ENCODE measurements at places on chromosomes 5 and 9.

DNA sequence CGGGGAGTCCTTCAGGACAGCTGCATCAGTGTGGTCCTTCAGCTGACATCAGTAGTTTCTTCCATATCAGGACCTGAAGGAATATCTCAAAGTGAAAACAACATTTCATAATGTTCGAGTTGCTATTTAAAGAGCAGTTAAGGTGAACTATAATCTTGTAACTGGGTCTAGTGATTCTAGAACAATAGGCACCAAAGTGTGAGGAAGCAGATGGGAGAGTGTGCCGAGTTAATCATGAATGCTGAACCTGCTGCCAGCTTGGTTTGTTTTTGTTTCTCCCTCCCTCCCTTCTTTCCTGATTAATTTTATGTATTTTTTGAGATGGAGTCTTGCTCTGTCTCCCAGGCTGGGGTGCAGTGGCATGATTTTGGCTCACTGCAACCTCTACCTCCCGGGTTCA, 3.6 kb upstream of the PTGR1 start:
- DNase-seq: no peak

DNA sequence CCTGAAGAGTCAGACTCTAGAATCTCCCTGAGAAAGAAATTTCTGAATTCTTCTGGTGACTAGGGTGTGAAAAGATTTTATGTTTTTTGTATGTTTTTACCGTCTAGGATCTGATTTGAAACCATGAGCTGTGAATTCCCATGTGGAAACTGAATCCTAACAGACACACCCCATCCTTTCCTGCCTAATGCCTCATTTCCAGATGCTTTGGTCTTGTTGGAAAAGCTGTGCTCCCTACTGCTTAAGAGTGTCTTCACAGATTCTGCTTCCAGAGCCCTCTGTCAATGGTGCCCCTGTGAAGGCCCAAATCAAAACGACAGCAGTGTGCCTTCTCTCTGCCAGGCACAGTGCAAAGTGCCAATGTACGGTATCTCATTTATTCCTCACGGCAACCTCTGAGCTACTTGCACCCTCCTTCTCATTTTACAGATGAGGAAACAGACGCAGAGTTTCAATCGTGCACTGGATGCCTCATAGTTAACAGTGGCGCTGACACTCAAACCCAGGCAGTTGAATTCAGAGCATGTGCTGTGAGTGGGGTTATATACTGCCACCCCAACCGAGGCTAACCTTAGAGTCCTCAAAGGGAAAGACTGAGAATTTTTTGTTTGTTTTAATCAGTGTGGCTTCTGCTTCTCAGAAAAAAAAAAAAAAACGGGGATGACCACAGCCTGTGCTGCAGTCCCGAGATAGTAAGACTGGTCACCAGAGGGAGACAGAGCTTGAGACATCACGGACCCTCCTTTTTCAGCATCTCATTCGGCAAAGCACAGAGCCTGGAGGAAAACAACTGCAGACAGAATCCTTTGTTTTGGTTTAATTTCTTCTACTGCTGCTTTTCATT, 188.4 kb downstream of the SNCAIP start:
- DNase-seq: no peak

DNA sequence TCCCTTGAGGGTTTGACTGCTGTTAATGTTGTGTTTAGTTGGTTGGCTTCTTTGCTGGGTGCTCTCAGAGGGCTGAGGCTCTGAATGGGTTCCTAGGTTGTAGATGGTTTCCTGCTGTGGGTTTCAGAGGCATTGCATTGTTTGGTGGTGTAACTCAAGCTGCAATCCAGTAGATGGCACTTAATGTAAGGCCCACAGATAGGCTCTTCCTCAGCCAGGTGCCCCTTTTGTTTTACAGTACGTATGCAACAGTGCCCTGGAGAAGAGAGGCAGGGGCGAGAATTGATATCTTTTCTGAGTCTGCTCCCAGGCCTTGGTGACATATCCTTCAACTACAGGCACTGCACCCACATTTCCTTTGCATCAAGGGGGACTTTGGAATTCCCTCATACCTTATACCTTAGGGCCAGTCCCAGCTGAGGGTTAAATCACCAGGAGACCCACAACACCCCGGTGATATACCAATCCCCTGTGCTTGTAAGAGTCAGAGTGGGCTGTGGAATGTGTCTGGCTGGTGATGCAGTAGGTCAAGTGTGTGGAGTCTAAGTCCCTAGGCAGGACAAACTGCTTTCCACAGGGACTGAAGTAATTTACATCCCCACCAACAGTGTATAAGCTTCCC, 7.0 kb upstream of the UGT3A2 start:
- peak; percentile 1 for DNase-seq

DNA sequence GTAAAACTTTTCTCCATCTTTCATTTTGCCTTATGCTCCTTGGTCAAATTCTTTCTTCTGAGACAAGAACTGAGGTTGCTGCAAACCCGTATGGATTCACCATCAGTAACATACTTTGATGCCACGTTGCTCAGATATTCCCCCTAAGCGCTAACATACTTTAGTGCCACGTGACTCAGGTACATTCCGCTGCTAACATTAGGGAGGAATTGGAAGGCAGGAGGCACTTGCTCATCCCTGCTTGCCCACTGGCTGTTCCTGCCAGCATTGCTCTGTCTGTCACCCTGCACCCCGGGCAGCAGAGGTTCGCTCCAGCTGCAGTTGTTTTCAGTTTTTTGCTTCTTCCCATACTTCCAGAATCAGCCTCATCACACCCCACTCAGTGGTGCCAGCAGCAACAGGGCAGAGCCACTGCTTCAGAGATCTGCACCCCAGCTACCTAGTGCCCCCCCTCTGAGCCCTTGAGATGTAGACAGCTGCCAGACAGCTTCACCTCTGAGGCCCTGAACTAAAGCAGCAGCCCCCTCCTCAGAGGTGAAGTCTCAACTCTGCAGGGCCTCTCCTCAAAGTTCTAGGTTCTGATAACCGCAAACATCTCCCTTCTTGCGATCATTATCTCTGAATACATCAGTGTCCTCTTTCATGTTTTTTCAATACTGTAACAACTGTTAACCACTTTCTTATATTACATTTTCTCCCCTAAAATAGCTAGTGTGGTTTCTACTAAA, 228.0 kb upstream of the KIF2A start:
- no peak for DNase-seq

DNA sequence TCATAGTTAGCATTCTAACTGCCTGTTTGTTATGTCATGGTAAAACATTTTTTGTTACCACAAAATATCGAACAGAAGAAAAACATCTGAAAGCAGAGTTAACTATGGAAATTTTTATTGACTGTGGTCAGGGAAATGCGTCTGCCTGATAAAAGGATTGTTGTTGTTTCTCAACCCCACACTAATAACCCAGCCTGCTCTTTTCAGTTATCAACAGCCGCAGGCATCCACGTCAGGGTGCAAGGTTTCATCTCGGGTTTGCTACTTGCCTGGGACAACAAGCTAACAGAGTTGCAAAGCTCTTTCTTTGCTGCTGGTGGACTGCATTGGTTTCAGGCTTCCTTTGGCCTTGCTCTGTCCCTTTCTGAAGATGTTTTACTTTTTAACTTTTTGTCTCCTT, 969.2 kb downstream of the CDH18 start:
- DNase-seq: no peak

DNA sequence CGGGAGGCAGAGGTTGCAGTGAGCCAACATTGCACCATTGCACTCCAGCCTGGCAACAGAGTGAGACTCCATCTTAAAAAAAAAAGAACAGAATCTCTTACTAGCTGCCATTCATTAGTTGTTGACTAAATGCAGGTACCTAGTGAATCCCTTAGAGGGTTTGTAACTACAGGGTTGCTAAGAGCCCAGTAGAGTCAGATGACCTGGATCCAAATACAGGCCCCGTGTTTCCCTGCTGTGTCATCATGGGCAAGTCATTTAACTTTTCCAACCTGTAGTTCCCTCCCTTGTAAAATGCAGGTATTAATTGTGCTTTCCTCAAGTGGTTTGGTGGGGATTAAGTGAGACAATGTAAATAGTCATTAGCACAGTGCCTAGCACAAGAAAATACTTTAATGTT, 32.8 kb downstream of the PLAC8L1 start:
- no peak for DNase-seq

GRCh38 chr9:121350993-121351561, 19.0 kb downstream of the STOM start:
- DNase-seq: no peak

GRCh38 chr5:136981936-136982335, 517.2 kb downstream of the SPOCK1 start:
- no peak for DNase-seq

- no peak for DNase-seq
Observed at GRCh38 chr5:179606071-179606909, 17.2 kb downstream of the HNRNPH1 start.

DNA sequence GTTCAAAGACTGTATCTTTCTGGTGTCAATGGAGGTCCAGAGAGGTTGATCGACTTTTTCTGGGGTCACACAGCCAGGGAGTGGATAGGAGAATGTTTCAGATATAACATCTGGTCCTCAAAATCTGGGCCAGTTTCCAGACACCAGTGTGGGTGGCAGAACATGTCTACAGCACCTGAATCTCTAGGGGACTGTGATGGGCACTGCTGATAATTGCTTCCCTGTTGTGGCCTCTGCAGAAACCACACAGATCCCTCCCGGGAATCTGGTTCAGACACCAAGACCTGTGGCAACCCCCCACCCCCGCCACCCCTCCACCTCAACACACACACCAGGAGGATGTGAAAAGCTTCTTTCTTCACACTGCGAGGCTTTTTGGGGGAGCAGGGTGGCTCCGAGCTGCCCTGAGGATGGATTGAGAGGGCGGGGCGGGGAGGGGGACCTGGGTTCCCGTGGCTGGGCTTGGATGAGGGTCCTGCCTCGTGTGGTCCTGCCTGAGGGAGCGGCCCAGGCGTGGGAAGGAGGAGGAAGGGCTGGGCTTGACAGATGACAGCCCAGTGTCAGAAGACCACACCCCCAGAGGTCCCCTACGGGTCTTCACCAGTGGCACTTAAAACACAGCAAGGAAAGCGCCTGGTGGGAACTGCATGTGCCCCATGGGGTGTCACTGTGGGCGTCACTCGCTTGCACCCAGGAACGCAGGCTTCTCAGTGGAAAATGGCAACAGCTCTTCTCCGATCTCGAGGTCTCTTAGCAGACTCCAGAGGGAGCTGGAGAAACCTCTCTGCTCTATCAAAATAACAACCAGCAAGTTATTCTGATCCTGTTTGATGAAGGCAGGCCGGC, 55.2 kb downstream of the TRIP13 start:
- no peak for DNase-seq

DNA sequence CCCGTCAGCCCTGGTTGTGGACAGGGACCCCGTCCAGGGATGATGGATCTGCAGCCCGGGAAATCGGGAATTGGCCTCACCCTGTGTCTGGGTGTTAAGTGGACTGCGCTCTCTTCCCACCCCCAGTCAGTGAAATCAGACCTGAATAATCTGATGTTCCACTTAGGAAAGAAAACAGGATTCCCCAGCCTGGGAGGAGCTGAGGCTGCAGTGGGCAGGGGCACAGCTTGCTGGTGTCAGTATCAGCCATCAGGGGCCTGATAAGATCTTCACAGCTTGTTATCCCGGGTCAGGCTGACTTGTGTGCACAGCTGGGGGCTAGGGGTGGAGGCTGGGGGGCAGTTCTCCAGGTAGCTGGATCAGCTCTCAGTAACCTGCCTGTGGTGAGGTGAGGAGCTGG, 29.1 kb downstream of the LMX1B start:
- DNase-seq: no peak

GRCh38 chr9:130354806-130355205, 89.2 kb downstream of the HMCN2 start:
- DNase-seq: no peak

- DNase-seq: no peak
Observed at GRCh38 chr5:153907170-153907775, 131.4 kb downstream of the FAM114A2 start.

DNA sequence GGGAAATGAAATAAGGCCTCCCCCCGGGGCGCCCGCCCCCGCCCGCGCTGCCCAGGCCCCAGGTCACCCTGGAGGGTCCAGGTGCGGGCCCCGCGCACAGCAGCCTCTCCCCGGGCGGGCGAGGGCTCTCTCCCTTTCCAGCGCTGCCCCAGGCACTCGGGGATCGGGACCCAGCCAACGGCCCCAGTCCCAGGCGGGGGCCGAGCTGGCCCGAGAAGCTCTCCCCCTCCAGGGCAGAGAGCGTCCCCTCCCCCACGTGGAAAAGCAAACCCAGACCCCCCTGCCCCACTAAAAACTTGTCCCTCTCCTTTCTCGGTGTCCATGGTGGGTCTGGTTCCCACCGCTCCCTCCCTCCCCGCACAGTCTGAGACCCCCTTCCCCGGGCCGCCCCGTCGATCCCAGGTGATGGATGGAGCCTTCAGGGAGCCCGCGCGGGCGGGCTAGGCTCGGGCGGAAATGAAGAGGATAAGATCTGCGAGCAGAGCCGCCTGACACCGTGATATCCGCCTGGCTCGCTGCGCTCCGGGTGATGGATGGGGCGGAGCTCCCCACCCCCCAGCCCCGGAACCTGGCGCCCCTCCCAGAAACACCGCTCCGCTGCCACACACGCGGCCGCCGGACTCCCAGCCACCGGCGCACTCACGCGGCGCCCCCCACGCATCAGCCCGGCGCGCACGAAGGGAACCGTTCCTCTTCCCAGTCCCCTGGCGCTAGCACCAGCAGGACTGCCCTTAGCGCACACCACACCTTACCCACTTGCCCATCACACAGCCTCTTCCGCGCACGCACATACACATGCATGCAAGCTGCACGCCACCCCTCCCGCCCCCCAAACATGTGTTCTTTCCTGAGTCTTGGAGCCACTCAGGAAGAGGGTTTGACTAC, 81.7 kb upstream of the ZBTB43 start:
- peak; percentile 70 for DNase-seq
